Cerebellar nuclear complex (tissue), 1 donor: ENCODE measurements at places on chromosomes 4 and X.

- DNase-seq: no peak
Measured at GRCh38 chrX:21907260-21907659, 33.2 kb upstream of the SMS start.

DNA sequence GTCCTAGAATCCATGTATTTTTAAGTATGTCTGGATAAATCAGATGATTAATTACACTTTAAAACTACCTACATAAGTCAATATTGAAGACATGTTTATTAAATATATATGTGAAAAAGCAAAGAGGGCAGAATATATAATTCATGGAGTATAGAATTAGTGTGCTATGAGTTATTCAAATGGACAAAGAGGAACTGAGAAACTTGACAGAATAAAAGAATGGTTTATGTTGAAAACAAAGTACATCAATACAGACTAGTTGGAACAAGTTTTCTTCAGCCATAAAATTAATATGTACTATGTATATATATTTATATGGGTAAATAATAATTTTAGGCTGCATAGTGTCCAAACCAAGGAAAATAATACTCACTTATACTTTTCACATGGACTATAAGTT lies 173.5 kb downstream of the NPFFR2 start:
- no peak for DNase-seq

DNA sequence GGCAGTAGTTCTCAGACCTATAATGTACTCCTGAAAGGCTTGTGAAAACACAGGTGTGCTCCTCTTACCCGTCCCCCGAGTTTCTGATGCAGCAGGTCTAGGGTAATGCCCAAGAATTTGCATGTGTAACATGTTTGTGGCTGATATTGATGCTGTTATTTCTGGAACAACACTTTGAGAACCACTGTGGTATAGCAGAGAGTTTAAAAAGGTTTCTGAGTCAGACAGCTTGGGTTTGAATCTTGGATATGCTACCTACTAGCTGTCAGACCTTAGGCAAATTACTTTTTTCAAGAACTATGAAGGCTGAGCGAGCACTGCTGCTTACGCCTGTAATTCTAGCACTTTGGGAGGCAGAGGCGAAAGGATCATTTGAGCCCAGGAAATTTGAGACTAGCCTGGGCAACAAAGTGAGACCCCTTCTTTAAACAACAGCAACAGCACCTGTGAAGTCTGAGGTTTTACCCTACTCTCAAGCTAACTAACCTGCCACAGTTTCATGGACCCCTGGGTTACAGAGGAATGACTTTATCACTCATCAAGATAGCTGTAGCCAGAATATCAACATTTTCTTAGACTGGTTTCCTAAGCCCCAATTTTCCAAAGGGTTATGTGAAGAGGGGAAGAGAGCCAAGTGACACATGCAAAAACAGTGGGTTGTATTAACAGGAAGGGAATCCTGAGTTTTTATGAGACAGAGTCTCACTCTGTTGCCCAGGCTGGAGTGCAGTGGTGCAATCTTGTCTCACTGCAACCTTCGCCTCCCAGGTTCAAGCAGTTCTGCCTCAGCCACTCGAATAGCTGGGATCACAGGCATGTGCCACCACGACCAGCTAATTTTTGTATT lies 5.1 kb downstream of the AFF1 start:
- DNase-seq: no peak

GRCh38 chr4:146643812-146644401 lies 5.2 kb downstream of the POU4F2 start:
- DNase-seq: no peak

DNA sequence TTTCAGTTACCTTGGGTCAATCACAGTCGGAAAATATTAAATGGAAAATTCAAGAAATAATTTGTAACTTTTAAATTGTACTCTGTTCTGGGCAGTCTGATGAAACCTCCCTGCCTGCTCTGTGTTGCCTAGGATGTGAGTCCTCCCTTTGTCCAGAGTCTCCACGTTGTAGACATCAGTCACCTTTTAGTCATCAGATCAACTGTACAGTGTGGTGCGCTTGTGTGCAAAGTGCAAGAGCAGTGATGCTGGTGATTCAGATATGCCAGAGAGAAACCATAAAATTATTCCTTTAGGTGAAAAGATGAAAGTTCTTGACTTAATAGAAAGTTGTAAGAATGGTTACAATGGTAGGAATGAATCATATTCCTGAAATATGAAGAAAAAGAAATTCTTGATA lies 1.4 kb downstream of the SPATA4 start:
- no peak for DNase-seq

- DNase-seq: no peak
Measured at GRCh38 chr4:8177552-8177951, 18.9 kb upstream of the ABLIM2 start.

- no peak for DNase-seq
Measured at GRCh38 chr4:93740890-93741289, 87.7 kb upstream of the ATOH1 start.

DNA sequence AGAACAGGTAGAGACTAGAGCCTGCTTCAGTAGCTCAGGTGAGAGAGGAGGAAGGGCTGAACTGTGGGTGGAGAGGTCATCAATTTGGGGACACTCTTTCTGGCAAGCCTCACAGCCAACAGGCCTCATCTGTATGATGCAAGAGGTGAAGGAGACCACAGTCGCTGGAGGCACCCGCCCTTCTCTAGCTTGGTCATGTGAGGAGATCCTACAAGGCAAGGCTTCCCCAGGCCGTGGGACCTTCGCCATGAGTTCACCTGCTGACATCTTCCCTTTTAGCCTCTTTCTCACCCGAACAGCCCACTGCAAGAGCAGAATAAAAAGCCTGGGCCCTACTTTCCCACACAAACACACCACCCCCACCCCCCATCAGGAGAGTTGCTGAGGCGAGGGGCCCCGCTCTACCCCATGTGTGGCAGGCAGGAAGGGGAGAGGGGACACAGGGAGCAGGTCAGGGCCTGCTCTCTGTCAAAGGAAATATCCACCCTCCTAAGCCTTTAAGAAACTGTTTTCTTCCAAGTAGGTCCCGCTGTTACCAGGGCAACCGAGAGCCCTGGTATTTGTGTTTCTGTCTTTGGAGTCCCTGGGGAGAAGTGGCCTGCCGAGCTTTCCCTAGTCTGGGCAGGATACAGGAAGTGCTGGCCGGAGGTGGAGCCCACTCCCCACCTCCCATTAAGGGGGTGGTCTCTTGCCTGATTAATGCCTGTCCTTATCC lies 8.1 kb downstream of the RTL5 start:
- no peak for DNase-seq

- no peak for DNase-seq
Measured at GRCh38 chrX:47941423-47941822, 62.4 kb downstream of the ZNF182 start.

DNA sequence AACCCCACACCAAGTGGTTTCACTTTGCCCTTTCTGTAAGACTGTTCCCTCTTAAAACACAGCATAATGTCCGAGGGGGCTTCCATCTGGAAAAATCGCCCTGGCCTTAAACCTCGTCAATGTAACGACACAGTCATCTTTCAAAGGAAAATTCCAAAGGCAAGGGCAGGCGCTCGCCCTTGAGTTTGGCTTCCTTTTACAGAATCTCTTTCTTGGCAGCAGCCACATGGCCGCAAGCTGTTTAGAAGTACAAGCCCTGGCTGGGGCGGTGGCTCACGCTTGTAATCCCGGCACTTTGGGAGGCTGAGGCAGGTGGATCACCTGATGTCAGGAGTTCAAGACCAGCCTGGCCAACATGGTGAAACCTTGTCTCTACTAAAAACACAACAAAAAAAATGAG lies 27.1 kb upstream of the GRPEL1 start:
- no peak for DNase-seq

DNA sequence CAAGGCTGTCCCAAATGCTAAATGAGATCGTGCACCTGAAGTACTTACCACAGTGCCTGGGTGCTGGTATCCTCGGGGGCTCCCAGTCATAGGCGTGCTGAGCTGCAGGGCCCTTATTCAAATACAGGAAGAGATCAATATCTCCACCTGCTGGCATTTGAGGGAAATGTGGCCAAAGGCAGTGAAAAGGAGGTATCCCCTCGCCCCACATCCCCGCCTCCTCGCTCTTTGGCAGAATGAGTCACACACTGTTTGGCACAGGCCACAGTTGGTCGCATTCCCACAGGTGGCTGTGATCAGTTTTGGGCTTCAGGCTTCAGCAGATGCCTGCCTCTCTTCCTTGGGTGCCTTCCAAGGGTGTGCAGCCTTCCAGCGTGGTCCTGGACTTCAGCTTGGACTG lies 28.4 kb downstream of the ZNF185 start:
- no peak for DNase-seq

GRCh38 chr4:86338989-86339388 lies 20.9 kb downstream of the MAPK10 start:
- no peak for DNase-seq

DNA sequence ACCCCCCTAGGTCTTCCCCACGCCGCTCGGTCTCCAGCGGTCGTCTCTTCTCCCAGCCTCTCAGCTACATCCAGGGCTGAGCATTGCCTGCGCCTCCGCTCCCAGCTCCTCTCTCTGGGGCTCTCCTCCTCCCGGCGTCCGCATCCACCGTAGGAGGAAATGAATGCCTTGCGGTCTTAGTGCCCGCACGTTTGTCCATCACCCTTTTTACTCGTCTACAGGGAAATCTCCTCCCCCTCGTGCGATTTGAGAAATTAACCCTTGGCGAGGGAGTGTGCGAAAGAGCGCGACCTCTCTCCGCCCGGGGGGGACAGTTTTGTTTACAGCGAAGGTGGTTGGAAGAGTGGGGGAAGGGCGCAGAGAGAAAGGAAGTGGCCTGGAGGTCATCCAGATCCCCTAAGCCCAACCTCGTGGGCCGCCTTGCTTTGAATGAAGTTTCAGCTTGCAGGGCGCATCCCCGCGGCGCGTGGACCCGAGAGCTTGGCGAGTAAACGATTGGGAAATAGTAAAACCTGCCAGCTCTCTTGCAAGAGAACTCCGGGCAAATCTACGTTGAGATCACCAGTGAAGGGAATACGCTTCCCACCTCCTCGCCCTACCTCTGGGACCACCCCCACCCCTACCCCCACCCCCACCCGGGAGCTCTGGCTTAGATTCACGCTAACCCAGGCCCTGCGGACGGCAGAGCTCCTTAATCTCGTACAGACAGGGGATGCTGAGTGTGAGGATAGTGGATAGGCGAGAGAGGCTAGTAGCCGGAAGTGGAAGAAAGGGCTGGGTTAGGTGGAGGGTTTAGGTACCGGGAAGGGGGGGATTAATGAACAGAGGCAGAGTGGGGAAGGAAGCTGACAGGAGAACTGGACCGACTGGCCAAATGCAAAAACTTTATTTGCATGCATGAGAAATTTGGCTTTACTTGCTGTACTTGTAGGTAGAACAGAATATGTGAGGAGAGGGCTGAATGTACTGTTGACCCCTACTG lies at the start of gene ELOVL6:
ELOVL6 (minus strand) TSS at position 181 of the 982 bp plus-strand sequence. CDS start 280 bp downstream, outside the sequence.
- DNase-seq: peak; percentile 35

GRCh38 chr4:185470501-185471195 lies 885 bp downstream of the CCDC110 start:
- DNase-seq: no peak

DNA sequence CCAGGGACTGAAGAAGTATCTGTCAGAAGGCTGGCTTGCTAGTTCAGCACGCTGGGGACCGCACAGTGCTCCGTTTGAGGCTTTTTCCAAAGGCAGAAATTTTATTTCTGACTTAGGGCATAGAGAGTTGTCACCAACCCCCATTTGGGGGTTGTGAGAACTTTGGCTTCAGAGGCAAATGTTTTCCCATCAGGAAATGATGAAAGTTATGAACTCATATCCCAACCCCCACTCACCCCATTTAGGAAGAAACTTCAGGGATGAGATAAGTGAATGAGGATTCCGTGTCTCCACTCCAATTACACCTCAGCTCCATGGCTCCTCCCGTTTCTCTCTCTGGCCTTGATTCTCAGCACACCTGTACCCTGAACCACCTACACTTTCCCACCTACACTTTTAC lies 4.3 kb upstream of the WDR13 start:
- no peak for DNase-seq

GRCh38 chr4:3107691-3108121 lies 33.2 kb downstream of the HTT start:
- DNase-seq: no peak

DNA sequence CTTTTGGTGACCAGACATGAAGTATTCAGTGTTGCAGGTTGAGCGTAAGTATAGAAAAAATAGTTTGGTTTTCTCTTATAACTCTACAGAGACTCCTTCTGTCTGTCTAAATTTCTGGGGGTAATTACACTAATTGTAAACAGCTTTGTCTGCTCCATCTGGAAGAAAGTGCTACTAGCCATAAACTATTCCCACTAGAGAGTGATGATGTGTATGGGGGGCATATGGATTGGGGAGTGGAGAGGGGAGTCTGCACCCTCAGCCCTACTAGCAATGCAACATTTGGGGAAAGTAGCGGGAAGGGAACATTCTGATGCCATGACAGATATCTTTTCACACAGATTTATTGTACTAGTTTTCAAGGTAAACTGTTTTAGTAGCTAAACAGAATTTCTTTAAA lies 549.7 kb downstream of the TRIML1 start:
- no peak for DNase-seq

DNA sequence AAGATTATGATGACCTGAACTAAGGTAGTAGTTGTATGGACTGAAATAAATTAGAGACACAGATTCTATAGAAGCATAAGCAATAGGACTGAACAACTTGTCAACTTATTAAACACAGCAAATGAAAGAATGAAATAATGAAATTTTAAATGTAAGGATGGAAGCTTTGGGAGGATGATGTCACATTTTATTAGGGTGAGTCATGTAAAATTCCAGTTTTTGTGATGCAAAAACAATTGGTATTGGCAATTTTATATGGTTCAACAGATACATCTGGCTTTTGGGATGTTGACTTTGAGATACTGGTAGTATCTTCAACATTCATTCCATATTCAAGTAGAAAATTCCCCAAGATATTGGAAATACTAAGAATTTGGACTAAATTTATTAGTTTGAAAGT lies 72.7 kb upstream of the IL15 start:
- DNase-seq: no peak

GRCh38 chr4:66351761-66352160 lies 681.5 kb upstream of the EPHA5 start:
- DNase-seq: no peak

DNA sequence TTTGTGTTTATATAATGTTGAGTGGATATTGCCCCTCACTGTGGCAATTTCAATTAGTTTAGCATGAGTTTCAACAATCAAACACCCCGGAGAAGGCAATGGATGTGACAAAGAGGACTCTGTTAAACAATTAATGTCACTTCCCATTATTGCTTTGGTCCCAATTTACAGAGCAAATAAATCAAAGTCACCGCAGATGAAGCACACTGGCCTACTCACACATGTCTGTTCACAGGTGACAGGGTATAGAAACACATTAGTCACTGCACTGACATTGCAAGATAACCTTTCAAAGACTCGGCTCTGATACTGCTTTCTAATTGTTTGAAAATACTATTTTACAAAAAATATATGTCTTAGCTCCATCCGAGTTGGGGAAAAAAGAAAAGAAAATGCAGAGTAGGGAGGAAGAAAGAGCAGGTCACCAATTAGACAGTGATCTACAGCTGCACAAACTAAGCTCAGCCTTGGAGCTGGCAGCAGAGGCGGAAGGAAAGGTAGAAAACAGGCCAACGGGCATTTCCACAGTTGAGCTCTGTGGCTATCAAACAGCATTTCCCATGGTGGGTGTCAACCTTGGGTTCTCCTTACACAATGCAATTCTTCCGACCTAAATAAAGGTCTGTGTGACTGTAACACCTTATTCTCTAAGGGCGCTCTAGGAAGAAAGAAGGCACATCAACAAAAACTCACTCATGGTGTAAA lies 53.9 kb downstream of the PPARGC1A start:
- no peak for DNase-seq
